T-helper 2 cell treated with Interferon-gamma antibody and Interleukin-4, amounts not matched to agents 100 ng/mL and 5 ng/mL, for 36 hours (primary cell): ENCODE measurements at places on chromosomes 1 and 21. TPM values are rescaled to one million over a fixed set of nuclear protein-coding genes. Genes with fewer than 3 reads are reported as not detected.

The CFHR5 gene
- total RNA-seq = not detected in 2 replicates

The DPT gene
- not detected in 2 replicates for total RNA-seq

The DRAXIN gene
- total RNA-seq = 0.09 and 0.11 TPM in 2 replicates

The OR6N1 gene
- total RNA-seq = not detected in 2 replicates

The TLR5 gene
- 0.61 and 0.86 TPM in 2 replicates for total RNA-seq
